Fibroblast of gingiva (primary cell): ENCODE measurements at places on chromosomes 7 and 10.

DNA sequence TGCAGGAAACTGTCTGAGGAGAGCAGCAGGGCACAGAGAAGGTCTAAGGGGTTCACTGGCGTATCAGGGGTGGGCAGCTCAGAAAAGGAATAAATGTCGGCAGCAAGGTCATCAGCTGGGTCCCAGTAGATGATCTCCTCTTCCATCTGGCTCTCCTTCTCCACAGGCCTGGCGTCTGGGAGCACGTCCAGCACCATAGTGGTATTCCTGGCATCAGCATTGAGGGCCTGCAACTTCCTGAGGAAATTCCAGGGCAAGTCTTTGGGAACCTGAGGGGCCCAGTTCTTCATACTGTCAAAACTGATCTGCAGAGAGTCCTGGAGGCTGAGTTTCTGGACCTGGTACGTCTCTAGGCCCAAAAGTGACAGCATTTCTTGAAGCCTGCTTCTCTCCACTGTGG is 9.6 kb upstream of the MRPS24 start:
- peak; percentile 41 for DNase-seq

DNA sequence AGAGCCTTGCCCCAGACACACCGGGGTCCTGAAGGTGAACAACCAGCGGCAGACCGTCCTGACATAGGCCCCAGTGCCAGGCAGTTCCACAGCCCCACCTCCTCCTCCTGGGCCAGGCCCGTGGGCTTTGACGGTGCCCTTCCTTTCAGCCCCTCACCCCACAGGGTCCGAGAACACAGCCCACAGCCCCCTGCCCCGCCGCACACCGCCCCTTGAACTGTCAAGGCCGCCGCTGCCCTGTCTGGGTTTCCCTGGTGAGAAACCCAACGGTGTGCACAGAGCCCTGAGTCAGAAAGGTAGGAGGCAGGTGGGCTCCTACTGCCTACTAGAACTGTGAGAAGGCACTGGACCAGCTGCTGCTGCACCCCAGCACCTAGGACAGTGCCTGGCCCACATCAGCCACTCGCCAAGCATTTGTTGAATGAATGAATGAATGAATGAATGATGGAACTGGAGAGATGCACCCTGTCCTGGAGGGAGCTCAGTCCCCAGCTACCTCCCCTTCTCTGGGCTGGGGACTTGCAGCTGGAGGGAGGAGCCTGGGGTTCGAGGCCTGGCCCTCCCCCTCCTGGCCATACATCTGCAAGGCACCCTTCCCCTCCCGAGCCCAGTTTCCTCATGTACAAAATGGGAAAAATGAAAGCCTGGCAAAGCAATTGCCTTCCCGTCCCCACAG is 117.9 kb downstream of the SLIT1 start:
- DNase-seq = no peak

DNA sequence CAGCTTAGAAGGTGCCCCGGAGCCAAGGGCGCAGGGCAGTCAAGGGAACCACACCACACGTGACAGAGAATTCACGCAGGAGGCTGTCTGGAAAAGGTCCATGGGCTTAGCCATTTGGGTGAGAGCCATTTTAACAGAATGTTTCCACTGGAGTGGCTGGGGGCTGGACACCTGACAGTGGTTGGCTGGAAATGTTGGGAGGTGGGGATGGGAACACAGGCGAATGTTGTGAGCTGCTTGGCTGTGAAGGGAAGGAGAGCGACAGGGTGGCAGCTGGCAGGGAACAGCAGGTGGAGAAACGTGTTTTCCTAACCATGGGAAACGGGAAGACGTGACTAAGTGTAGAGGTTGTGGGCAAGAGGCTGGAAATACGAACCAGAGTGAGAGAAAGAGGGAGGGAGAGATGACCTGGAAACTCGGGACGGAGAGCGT is 100.5 kb upstream of the ZNF32 start:
- DNase-seq = no peak

GRCh38 chr10:22323538-22324305 is 2.8 kb downstream of the BMI1 start:
- no peak for DNase-seq

DNA sequence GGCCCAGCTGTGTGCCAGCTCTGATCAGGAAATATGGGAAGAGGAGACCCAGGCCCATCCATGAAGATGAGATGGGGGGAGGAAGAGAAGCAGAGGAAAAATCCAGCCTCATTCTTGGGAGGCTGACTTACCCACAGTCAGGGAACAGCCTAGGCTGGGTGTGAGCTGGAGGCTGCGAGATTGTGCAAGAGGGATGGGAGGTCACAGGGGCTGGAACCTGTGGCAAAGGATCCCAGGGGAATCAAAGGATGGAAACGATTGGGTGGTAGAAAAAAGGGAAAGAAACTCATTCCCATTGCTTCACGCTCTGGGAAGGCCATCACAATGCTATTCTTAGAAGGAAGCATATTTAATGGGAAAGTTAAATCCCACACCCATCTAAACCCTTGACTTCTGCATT is 26.7 kb upstream of the CRHR2 start:
- peak; percentile 68 for DNase-seq

DNA sequence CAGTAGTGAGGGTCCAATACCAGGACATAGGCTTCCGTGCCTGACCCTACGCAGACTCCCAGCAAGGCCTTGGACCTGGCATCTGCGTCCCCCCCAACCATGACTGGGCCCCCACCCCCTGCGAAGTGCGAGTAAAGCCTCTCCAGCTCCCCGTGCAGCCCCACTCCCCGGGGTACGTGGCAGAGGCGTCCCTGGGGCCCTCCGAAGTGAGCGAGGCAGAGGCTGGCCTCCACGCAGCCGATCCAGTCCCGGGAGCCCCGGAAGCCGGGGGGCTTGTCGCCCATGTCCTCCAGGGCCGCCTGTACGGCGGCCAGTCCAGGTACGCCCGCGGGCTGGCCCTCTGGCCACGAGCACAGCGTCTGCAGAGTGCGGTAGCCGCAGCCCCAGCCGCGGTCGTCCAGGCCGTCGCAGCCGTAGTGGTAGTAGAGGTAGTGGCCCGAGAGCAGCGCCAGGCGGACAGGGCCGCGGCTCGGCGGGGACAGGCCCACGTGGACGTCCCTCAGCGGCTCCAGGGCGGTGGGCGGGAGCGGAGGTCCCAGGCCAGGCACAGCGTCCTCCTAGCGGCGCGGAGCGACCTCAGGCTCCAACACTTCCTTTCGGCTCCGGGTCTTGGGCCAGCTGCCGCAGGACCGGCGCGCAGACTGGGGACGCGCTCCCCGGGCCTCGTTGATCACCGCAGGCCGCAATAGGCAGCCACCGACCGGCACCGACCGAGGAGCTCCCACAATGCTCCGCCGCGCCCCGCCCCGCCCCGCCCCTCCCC is at the start of gene UFSP1:
Gene UFSP1, minus strand, starts transcription at position 728 of the 763 bp plus-strand sequence. Its CDS starts 444 bp downstream, at position 284.
- DNase-seq = no peak

GRCh38 chr7:149496642-149497391 is 792 bp downstream of the ZNF746 start:
- DNase-seq = peak; percentile 72

DNA sequence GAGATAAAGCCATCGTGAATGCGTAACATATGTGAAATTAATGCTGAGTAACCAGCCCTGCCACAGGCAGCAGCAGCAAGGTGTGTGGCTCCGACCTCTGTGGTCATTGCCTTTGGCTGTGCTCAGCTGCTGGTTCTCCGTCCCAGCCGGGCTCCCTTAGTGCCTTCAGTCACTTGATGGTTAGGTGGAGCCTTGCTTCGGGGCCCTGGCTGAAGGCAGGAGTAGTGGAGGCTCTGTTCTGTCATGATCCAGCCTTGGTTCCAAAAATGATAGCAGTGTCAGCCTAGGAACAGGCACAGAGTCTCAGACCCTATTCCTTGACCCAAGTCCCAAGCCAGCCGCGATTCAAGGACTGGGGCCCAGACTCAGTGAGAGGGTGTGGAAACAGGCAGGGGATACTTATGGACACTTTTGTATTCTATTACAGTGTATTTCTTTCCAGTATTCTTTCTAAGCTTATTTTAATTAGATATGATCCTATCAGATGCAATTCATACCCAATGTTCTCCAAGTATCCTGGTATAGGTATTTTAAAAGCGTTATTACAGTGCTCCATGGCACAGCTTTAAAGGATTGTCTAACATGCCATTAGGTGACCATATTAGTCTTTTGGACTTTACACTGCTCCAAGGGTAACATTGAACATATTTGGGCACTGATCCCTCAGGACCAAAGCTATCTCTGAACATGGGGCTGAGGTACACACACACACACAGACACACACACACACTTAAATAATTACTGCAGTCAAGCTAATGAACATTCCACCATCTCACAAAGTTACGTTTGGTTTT is 9.0 kb downstream of the SCART1 start:
- DNase-seq = no peak

- no peak for DNase-seq
These were observed 41.9 kb downstream of the CAMK1D start for GRCh38 chr10:12391206-12391605.

DNA sequence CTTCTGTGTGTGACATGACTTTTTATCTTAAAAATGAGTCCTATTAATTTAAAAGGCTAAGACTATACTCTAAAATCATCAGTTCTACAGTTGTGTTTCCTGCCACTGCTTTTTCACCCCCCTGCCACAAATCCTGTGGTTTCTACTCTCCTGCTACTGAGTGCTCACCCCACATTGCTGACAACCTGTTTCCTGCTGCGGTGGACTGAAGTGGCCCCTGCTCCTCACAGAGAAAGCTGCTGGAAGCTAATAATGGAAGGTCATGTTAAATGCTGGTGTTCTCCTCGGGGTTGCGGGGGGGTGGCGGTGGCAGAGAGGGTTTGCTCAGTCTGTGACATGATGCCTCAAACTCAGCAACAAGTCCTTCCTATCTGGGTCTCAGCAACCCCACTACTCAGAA is 113.2 kb upstream of the INHBA start:
- no peak for DNase-seq

- no peak for DNase-seq
These were observed 27.8 kb downstream of the SLC26A5 start for GRCh38 chr7:103418241-103418640.

GRCh38 chr10:67784474-67784873 is 53.5 kb downstream of the DNAJC12 start:
- no peak for DNase-seq

GRCh38 chr10:15069230-15069629 is 19.3 kb downstream of the ACBD7 start:
- DNase-seq = no peak

GRCh38 chr7:88328787-88329186 is 22.1 kb upstream of the STEAP4 start:
- DNase-seq = no peak

GRCh38 chr7:21430575-21430954 is 2.7 kb downstream of the SP4 start:
- DNase-seq = no peak

DNA sequence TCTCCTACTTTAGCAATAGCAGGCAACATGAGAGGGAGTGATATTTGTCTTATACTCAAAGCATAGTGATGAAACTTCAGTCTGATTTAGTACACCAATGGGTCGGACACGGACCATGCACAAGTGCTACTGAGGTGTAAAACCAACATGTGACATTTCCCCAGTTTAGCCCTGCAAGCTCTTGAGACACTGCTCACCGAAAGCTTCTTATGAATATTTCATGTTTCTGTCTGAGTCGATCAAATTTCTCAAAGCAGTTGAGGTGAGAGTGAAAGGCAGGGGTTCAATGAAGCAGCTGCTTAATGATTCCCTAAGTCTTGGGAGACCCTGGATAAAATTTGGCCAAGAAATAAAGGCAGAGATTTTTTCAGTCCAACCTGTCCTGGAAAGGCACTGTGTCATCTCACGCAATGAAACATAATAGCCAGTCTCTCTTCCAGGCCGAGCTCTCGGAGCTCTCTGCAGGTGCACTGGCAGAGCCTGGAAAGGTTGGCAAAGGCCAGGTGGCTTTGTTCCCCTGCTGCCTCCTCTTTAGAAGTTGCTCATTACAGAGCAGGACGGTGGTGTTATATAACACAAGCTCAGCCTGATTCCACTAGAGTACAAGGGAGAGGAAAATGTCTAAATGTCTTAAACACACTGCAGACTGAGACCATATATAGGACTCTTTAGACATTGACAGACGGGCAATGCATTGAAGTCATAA is 33.9 kb upstream of the XPNPEP1 start:
- DNase-seq = no peak

DNA sequence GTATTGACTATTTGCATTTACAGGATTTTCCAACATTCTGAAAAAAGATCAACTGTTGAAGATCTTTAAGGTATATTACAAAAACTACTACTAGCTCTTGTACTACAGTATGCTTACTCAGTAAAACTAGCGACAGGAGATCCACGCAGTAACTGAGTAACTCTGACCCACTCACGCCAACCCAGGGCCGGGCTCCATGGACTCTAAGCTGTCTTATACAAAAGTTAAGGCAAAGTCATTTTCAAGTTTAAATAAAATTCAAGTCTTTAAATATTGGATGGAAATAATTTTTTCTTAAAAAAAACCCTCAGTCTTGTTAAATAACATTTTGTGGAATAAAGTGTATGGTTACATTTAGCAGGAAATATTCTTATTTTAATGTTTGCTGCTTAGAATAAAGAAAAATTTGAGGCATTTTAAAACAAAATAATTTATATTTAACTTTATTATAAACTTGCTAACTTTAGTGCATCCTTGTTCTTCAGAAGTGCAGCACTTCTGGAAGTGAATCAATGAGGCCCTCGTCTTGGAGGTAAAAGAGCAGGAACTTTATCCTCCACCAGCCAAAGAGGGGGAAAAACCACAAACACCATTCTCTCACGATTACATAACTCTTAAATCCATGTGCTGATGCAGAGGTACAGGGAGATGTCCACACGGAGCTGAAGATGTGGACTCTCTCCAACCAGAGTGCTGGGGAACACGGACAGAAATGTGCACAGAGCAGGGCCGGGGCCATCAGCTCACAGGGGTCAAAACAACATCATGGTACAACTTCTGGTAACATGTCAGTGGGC is 119.9 kb downstream of the LARP4B start:
- no peak for DNase-seq

DNA sequence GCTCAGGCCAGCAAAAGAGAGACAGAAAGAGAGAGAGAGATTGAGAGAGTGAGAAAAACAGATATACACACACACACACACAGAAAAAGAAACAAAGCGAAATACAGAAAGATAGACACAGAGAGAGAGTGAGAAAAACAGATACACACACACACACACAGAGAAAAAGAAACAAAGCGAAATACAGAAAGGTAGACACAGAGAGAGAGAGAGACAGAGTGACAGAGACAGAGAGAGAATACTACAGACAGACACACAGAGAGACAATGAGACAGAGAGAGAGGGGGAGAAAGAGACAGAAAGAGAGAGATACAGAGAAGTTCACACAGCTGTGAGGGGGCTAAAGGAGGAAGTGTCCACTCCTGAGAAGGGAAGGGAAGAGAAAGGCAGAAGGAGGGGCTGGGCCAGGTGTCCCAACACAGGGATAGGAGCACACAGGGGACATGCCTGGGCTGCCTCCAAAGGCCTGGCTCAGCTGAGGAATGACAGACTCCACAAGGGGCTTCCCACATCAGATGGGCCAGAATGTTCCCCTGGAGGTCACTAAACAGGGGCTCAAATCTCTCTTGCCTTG is 4.3 kb downstream of the GCK start:
- no peak for DNase-seq

- peak; percentile 49 for DNase-seq
These were observed 34.7 kb upstream of the MKLN1 start for GRCh38 chr7:131293018-131293417.

GRCh38 chr10:5496261-5497250 is 2.8 kb downstream of the CALML5 start:
- DNase-seq = no peak

- no peak for DNase-seq
These were observed 565.3 kb upstream of the GALNT17 start for GRCh38 chr7:70566671-70567070.

- no peak for DNase-seq
These were observed 1.5 kb downstream of the BZW2 start for GRCh38 chr7:16647435-16647960.

GRCh38 chr7:42858570-42858969 is 53.3 kb downstream of the C7orf25 start:
- no peak for DNase-seq
